ENCODE measurements at places on chromosomes 11 and 22. TPM values are rescaled to one million over a fixed set of nuclear protein-coding genes. Genes with fewer than 3 reads are reported as not detected.
A peak's percentile ranks its signal among the peaks of the same experiment; 100 is the strongest.

DDT gene
- total RNA-seq: 88.7 TPM

- no peak for DNase-seq
These were observed 27.2 kb downstream of the SYTL2 start for GRCh38 chr11:85783758-85784157.

TSPAN18 gene
- 46.4 TPM for total RNA-seq

WT1 gene
- 1.5 TPM for total RNA-seq

DNA sequence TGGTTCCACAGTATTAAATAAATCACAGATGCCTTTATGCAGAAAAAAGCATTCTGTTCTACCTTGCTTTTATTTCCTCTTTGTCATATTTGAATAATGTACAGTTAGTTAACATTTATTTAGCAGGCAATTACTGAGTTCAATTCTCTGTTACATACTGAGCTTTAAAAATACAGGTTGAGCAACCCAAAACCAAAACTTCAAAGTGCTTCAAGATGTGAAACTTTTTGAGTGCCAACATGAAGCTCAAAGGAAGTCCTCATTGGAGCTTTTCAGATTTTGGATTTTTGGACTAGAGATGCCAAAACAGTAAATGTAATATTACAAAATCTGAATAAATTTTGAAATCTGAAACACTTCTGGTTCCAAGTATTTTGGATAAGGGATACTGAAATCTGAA, 54.1 kb downstream of the PDHX start:
- DNase-seq: no peak

DNA sequence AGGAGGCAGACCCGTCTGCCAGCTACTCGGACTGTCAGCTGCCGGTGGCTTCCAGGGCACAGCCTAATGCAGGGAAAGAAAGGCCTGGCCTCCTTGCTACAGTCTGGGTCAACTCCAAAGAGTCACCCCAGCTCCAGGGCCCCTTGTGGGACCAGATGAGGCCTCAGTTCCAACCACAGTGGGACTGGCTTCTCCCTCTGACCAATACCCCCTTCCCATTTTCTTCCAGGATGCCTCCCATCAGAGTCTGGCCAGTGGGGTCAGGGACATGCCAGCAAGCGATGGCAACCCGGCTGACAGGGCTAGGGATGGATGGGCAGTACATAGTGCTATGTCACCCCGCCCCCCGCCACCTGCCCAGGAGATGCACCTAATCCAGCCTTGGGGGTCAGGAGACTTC, 36.6 kb downstream of the RPUSD4 start:
- DNase-seq: no peak

GRCh38 chr11:96036863-96037262, 113.0 kb upstream of the MTMR2 start:
- DNase-seq: no peak

DNA sequence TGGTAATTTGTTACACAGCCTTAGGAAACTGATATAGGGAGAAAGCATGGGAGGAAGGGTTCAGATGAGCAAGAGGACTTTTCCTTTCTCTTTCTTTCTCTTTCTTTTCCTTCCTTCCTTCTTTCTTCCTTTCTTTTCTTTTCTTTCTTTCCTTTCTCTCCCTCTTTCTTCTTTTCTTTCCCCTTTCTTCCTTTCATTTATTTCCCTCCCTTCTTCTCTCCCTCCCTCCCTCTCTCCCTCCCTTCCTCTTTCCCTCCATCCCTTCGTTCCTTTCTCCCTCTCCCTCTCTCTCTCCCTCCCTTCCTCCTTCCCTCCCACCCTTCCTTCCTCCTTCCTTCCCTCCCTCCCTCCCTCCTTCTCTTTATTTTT, 107.8 kb upstream of the LMO1 start:
- DNase-seq: no peak

DNA sequence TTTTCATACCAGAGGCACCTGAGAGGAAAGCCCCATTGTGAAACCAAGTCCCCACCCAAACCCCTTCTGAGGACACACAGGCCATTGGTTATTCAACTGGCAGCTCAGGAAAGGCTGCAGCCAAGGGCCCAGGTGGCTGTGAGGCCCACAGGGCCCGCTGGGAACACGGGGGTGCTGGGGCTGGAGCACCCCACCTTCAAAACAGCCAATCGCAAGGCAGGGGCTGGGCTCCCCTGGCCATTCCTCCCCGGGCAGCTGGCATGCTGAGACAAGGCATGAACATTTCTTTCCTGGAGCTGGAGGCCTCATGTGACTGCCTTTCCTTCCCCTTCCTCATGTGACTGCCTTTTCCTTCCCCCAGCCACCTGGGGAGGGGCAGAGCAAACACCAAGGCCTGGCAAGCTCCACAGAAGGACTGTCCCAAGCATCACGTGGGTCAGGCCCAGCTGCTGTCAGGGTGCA, 76.9 kb downstream of the PIWIL3 start:
- DNase-seq: peak; percentile 87

- no peak for DNase-seq
These were observed 2285.3 kb downstream of the LRRC4C start for GRCh38 chr11:39174196-39174595.

DNA sequence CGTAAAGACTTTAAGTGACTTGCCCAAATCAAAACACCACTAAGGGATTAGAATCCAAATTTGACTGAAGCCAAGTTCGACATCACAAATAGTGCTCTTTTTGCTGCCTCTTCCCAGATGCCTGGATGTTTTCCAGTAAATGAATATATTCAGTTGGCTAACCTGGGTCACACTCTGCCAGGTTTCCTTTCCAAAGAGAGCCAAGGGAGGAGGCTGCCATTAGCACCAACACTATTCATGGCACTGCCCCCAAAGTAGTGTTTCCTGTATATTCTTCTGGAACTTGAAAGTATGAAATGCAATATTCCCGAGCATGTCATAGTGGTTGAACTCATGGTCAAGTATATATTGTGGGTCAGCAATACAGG, 219.3 kb upstream of the UBASH3B start:
- DNase-seq: no peak

GRCh38 chr22:37021710-37022482, 2.4 kb downstream of the MPST start:
- DNase-seq: no peak

- DNase-seq: no peak
These were observed 3.5 kb upstream of the MRPL48 start for GRCh38 chr11:73784080-73784634.

Data from upper lobe of right lung (tissue), 1 donor.